ENCODE measurements at places on chromosomes 2 and 18.
A peak's percentile ranks its signal among the peaks of the same experiment; 100 is the strongest.

GRCh38 chr2:95075440-95076132 is 46.0 kb downstream of the MRPS5 start:
- no peak for DNase-seq

DNA sequence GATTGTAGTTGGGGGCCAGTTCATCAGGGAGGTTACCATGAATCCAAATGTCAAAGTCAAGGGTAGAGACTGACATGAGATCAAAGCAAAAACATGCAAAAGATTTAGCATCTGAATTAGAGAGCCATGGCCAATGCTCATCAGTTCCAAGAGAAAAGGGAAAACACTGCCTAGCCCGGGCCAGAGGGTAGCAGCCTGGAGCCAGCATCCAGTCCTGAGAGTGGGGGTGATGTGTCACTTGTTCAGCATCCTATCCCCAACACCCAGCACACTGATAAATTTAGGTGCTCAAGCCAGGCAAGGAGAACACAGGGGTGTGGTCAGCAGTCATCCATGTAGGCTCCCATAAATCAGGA is 76.9 kb upstream of the PPP1CB start:
- no peak for DNase-seq

- DNase-seq = peak; percentile 59
Measured at GRCh38 chr2:5070257-5070656, 621.9 kb upstream of the SOX11 start.

- no peak for DNase-seq
Measured at GRCh38 chr2:195238826-195239225, 418.2 kb upstream of the SLC39A10 start.

GRCh38 chr2:9311488-9311887 is 104.9 kb downstream of the ASAP2 start:
- no peak for DNase-seq

DNA sequence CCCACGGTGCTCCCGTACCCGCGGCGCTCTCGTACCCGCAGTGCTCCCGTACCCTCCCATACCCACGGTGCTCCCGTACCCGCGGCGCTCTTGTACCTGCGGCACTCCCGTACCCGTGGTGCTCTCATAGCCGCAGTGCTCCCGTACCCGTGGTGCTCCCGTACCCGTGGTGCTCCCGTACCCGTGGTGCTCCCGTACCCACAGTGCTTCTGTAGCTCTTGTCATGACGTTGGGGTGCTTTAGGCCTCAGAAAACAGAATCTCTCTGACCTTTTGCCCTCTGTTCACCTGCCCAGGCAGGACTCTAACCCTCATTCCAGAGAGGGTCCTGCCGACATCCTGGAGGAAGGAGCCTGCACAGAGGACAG is 35.3 kb downstream of the SLC66A2 start:
- no peak for DNase-seq
